Stimulated activated CD4-positive, alpha-beta T cell treated with anti-CD3 and anti-CD28 coated beads, Interleukin-15, amount 100 ng/mL, for 1 hour (primary cell): ENCODE measurements at places on chromosomes 11 and 22.

- DNase-seq = no peak
Measured at GRCh38 chr11:121293288-121293594, 670 bp downstream of the SC5D start.

- DNase-seq = no peak
Measured at GRCh38 chr11:63951779-63952536, 13.2 kb downstream of the NAA40 start.

- DNase-seq = no peak
Measured at GRCh38 chr11:128690665-128691101, 3.2 kb upstream of the FLI1 start.

DNA sequence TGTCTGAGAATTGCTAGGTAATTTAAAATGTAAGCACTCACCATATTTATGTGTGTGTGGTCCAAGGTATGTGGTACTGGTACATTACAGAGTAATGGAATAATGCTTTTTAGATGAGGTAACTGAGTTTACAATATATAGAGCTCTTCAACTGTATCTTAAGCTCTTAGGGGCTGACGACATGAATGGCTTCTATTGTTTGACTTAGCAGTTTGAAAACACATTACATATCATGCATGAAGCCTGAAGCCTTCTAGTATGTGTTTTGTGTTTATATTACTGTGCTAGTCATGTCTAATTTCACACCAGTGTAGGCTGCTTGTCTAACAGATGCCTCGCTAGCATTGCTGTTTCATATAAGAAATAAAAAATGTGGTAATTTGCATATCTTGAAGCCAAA is 37.2 kb downstream of the GAS2 start:
- no peak for DNase-seq

DNA sequence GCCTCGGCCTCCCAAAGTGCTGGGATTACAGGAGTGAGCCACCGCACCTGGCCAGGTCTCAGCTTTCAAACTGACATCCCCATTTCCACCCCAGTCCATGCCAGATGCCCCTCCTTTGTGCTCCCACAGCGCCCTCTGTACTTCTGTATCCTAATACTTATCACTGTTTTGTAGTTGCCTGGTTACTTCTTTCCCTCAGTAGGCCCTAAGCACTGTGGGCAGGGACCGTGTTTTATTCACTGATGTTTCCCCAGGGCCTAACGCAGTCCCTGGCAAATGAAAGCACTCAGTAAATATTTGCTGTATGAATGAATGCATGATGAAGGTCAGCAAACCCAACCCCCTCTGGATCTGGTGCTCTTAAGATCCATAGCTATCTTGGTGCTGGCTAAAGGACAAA is 2.2 kb upstream of the TRIM3 start:
- no peak for DNase-seq

DNA sequence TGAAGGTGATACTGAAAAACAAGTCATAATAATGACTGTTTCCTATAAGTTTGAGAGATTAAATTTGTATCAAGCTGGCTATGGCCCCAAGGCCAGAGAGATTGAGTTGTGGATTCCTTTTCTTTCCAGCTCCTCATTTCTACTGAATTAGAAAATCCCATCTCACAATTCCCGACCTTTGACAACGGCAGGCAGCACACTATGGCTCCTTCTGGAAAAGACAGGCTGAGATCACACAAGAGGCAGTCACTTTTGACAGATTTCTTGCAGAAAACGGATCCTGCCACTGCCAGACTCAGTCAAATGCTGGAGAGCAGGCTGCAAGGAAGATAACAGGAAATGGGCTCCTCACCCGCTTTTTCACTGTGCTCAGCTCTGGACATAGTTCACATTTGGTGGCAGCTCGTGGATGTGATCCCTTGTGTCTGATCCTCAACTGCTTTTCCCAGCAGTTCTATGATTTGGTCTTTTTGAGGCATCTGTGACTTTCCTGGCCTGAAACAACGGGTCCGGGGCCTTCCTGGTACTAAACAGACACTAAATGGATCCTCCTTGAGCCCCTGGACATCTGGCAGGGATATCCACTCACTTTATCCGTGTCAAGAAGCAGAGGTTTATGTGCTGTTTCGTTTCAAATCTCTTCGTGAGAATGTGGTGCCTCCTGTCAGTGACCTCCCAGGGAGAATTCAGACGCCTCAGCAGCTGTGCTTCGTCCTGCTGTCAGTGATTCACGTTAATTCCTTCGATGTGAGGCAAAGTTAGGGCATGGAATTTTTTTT is 26.1 kb upstream of the RTL6 start:
- no peak for DNase-seq

GRCh38 chr11:108620958-108621772 is 27.6 kb upstream of the EXPH5 start:
- DNase-seq = no peak

DNA sequence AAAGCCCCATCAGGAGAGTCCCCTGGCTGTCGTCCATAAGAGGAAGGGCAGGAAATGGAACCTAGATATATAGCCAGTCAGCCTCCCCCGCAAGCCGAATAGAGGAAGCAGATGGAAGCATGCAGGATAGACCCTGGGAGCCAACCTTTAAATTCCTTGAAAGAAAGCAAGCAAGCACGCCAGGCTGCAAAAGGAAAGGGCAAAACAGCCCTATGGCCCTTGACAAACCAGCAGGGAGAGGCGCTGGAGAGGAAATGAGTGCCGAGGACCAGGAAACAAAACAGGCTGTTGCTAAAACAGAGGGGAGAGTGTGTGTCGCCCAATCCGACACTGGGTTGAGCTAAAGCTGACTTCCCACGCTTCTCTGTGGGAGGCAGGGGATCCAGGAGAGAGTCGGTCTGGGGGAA is 203.5 kb upstream of the MTNR1B start:
- no peak for DNase-seq

DNA sequence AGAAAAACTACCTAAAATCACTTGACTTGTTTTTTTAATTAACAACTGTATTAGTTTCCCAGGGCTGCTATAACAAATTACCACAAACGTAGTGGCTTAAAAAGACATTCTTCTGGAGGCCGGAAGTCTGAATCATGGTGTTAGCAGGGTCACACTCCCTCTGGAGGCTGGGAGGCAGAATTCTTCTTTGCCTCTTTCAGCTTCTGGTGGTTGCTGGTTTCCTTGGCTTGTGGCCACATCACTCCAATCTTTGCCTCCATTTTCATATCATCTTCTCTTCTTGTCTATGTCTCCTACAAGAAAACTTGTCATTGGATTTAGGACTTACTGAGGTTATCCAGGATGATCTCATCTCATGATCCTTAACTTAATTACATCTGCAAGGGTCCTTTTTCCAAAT is 7.4 kb upstream of the INCENP start:
- no peak for DNase-seq

DNA sequence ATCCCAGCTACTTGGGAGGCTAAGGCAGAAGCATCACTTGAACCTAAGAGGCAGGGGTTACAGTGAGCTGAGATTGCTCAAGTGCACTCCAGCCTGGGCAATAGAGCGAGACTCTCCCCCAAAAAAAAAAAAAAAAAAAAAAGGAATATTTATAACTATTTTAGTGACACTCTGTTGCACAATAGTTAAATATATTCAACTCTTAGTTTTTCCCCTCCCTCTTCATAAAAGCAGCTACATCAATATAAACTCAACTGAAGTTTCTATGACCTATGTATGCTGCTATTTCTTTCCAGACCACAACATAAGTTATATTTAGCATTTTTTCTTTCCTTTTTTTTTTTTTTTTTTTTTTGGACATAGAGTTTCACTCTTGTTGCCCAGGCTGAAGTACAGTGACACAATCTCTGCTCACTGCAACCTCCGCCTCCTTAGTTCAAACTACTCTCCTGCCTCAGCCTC is 19.2 kb downstream of the CELF1 start:
- DNase-seq = no peak

DNA sequence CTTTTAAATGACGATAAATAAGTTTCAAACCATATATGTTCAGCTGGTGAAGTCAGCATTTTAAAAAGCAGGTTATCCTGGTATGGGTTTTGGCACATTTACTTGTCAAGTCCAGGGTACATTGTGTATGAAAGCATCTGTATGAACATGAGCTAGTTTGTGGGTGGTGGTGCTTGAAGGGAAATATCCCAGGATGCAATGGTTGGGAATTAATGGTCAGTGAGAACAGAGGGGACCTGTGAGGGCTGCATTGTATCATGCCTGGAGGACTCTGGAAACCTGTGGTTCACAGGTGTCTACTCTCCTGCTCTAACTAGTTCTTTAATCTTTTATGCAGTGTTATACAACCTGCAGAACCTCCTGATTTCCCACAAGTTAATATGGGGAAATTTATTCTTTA is 5.8 kb downstream of the DEPDC7 start:
- DNase-seq = no peak

DNA sequence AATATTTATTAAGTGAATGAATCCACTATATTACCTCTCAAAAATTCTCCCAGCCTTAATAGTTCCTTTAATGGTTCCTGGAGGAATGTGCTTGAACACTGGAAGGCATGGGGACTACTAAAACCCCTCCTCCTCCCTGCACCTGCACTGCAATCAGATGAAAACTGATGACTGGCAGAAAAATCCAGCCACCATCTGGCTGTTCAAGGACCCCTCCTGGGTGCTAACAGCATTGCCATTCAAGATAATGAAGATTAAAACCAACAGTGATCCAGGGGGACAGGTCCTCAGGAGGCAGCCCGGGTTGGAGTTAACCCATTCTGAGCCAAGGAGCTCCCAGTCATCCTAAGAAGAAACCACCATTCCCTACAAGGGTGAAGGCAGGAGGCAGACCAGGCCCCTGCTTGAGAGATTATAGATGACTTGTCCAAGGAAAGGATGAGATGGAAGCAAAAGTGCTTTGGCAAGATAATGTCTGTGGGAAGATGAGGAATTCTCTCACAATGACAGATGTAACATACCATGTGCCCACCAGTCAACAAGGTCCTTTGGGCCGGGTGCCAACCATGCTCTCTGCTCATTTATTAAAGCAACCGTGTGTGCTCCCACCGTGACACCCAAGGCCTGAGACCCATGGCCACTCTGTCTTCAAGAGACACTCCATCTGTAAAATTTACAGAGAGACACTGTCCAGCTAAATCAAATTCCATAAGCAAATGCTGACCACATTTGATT is 90.6 kb downstream of the LARGE1 start:
- DNase-seq = no peak

- no peak for DNase-seq
Measured at GRCh38 chr11:64715110-64715509, 7.9 kb downstream of the NRXN2 start.

- DNase-seq = no peak
Measured at GRCh38 chr11:75770102-75770501, 1.5 kb downstream of the DGAT2 start.

DNA sequence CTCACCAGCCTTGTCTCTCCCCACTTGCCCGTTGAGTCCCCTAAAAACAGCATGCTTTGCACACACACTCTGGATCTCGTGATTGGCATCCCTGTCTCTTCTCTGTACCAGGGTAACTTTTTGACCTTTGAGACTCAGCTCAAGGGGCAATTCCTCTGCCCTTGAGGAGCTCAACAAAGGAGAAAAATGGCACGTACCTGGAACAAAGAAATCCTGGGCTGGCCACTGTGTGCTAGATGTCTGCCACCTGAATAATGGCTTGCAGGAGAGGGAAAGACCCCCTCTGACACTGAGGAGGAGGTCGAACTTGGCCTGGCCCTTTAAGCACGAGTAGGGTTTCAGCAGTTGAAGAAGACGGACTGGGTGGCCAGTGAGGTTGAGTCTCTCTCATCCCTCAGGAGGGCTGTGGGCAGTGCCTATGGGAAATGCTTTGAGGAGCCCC is 5.8 kb downstream of the UBE2L3 start:
- DNase-seq = no peak

DNA sequence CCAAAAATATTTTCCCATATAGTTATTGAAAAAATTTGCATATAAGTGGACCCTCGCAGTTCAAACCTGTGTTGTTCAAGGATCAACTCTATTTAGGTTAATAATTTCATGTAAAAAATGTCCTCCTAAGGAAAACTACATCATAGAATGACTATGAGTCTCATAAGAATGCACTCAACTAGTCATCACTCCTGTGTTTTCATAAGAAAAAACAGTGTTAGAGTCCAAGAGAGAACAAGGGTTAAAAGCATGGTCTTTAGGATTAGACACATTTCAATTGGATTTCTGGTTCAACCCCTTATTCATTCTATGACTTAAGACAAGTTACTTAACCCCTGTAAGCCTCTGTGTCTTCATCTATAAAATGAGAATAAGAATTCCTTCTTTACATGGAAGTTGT is 5.1 kb downstream of the PARVA start:
- DNase-seq = no peak

GRCh38 chr11:124751741-124752470 is at the start of gene VSIG2:
Gene VSIG2 (minus strand): TSS chr11:124752255. CDS start chr11:124752137, 118 bp downstream.
- DNase-seq = no peak

DNA sequence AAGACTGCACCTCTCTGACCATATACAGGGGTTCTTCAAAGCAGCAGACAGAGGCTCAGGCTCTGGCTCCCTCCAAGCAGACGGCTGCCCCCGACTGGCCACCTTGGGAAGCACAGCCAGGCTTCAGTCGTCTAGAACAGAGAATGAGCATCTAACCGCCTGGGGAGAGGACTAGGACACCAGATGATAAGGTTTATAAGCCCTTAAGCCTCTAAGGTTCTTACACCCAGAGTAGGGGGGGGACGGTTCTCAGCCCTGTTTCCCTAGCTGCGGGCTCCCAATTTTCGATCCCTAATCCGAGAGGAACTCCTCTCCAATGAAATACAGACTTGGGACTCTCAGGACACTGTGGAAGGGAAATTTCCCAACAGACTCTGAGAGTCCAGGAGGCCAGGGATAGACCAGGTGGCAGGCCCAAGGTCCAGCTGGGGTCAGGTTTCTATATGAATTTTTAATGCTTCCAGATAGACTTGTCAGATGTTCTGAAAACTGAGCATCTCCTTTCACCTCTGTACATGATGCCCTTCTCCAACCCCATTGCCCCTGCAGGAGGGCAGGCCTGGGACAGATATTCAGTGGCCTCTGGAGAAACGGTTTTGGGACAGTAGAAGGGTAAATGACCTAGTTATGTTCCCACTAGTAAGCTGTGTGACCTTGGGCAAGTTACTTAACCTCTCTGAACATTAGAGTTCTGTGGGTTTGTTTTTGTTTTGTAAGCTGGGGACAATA is 20.2 kb downstream of the RTN4RL2 start:
- no peak for DNase-seq

DNA sequence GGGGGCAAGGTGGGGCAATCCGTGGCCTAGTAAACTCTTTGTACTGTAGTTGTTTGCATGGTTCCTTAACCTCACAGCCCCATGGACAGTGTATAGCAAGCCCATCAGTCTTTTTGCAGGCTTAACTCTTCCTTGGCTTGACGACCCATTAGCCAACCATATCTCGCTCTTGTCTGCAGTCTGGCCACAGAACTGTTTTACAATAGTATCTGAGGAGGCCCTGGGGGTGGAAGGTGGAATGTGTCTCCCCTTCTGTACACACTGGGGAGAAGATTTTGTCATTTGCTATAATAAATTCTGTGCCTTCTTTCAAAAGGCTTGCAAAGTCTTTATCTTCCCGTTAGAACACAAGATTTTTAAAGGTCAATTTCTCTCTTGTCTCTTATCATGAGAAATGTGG is 190.3 kb upstream of the NARS2 start:
- no peak for DNase-seq
